ENCODE measurements at places on chromosomes 12 and 14. TPM values are rescaled to one million over a fixed set of nuclear protein-coding genes. Genes with fewer than 3 reads are reported as not detected.
A peak's percentile ranks its signal among the peaks of the same experiment; 100 is the strongest.

GRCh38 chr14:68468437-68469207, 324.2 kb downstream of the ZFP36L1 start:
- DNase-seq = no peak

The KLHDC1 gene
- total RNA-seq = 1.4 TPM

GRCh38 chr12:88580051-88580871, at the start of gene KITLG:
Gene KITLG, minus strand, starts transcription at chr12:88580471. Its CDS starts 193 bp downstream, at chr12:88580278.
- DNase-seq = peak; percentile 84

The APOF gene
- total RNA-seq = not detected

DNA sequence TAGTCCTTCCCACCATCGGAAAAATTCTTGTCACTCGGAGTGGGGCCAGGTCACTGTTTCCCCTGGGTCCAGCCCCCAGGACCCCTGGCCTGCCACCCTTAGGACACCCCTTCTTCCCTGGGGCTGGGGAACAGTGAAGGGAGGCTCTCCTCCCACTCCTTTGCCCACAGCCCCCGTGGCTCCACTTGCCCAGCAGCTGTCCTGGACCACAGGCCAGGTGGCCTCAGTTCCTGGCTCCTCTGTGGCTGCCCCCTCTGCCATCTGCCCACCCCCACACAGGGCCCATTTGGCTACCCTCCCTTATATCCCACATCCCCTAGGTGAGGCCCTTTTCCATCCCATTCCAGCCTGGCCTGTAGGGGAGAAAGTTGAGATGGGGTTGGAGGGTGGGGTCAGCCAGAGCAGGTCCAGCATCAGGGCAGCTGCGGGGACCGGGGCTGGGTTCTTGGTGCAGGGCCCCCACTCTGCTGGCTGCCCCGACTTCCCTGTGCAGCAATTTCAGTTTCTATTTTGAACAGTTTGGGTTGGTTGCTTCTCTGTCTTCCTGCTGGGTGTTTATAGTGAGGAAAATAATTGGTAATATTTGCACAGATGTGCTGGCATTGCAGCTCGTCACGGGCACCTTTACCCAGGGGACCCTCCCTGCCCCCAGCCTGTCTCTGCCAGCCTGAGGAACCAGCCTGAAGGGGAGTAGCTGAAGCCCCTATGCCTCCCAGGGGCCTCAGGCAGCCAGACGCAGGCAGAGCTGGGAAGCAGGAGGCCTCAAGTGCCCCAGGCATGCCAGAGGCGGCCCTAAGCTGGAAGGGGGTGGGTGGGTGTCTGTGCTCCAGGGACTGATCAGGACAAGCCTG, 23.4 kb downstream of the SYNDIG1L start:
- no peak for DNase-seq

The C12orf60 gene
- 15.9 TPM for total RNA-seq

DNA sequence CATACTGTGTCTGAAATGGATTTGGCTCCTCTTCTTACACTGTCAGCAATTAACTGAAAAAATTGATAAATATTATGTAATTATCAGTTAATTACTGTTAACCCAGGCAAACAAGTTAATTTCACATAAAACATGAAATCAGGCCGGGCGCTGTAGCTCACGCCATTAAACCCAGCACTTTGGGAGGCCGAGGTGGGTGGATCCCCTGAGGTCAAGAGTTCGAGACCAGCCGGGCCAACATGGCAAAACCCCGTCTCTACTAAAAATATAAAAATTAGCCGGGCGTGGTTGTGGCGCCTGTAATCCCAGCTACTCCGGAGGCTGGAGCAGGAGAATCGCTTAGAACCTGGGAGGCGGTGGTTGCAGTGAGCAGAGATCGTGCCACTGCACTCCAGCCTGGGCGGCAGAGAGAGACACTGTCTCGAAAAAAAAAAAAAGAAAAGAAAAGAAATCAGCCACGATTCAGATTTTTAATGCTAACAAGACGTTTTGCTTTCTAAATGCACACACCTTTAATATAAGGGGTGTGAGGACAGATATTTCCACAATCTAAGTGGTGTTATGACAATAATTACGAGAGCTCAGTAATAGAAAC, 473 bp upstream of the TMEM19 start:
- DNase-seq = no peak

The FGD4 gene
- total RNA-seq = 32.3 TPM

DNA sequence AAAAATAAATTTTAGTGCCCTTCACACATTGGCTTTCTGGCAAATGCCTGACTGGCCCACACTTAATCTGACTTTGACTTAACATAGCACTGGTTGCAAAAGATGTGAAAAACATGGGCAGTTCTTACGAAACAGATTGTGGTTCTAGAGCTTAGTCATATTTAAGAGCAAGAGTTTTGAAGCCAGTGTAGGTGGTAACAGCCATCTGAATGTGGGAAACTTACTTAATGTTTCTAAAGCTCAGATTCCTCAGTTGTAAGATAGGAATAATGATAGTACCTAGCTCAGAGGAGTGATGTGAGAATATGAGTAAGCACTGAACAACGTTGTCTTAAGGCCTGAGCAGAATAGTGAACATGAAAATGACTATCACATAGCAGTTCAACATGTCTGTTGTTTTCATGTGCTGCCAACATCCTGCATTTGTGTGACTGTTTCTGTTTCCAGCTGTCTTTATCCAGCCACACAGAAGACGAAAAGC, 262.7 kb downstream of the SYT1 start:
- no peak for DNase-seq

- no peak for DNase-seq
These were observed 151.1 kb downstream of the CEP83 start for GRCh38 chr12:94308612-94309011.
